Immature natural killer cell (primary cell): ENCODE measurements at places on chromosomes 2 and 18. TPM values are rescaled to one million over a fixed set of nuclear protein-coding genes. Genes with fewer than 3 reads are reported as not detected.

The IL36A gene
- not detected for polyA plus RNA-seq

The IKZF2 gene
- polyA plus RNA-seq, result 13.6 TPM

The CABYR gene
- not detected for polyA plus RNA-seq

The MAP3K19 gene
- not detected for polyA plus RNA-seq

The ZBTB7C gene
- not detected for polyA plus RNA-seq

The REG1A gene
- not detected for polyA plus RNA-seq

The CHRNG gene
- not detected for polyA plus RNA-seq

The FBXO48 gene
- polyA plus RNA-seq, result 0.28 TPM

The FSHR gene
- polyA plus RNA-seq, result not detected

The VIT gene
- not detected for polyA plus RNA-seq

The CREG2 gene
- not detected for polyA plus RNA-seq

The ST8SIA3 gene
- polyA plus RNA-seq, result not detected

The HJURP gene
- polyA plus RNA-seq, result 0.47 TPM

The LYPD1 gene
- polyA plus RNA-seq, result not detected

The LBX2 gene
- polyA plus RNA-seq, result not detected

The CRIM1 gene
- 1.9 TPM for polyA plus RNA-seq

The CLK1 gene
- 26.2 TPM for polyA plus RNA-seq

The SCN9A gene
- 0.78 TPM for polyA plus RNA-seq

The WNT10A gene
- 0.19 TPM for polyA plus RNA-seq

The KIAA2012 gene
- polyA plus RNA-seq, result not detected

The ERFE gene
- polyA plus RNA-seq, result 4.6 TPM

GRCh38 chr2:159146996-159147666, 139.4 kb downstream of the WDSUB1 start:
- H3K4me1 ChIP-seq, result peaks cover 52% of the 10 kb centered on the region
- DNase-seq, result no peak
- no peak overlapping the region for H3K4me3 ChIP-seq

DNA sequence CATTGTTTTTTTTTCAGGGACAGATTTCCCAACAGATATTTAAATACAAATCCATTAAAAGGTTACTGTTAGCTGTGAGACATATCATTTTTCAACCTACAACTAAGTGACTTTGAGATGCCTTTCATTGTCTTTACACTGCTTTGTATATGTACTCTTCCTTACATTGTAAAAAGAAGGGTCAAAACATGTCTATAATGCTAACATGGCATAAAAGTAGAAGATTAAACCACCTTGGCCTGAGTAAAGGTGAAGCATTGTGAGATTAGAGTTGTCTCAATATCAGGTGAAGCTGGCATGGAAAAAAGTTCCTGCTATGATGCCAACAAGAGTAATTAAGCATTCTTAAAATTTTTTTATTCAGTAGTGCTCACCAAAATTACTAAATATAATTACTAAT, 1508.5 kb upstream of the NXPH2 start:
- H3K27me3 ChIP-seq, result no peaks in the 10 kb centered on the region
- no peaks in the 10 kb centered on the region for H3K4me1 ChIP-seq
- H3K36me3 ChIP-seq, result no peaks in the 10 kb centered on the region

DNA sequence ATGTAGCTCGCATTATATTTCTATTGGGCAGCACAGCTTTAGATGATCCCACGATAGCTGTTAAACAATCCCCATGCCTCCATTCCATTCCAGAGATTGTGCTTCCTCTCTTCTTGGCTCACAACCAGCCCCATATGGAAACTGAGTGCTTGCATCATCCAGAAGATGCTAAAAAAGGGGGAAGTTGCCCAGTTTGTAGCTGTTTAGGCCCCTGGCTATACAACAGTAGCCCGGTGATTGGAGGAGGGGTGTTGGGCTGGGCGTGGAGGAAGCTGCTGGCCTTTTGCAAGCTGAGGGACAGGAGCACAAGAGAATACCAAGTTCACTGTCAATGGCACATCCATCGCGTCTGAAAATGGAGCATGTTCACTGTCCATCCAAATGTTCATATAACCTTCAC, 360.2 kb downstream of the ALK start:
- peaks cover 2% of the 10 kb centered on the region for H3K27me3 ChIP-seq
- H3K4me1 ChIP-seq, result no peaks in the 10 kb centered on the region
- no peak overlapping the region for H3K27ac ChIP-seq
- no peaks in the 10 kb centered on the region for H3K36me3 ChIP-seq
- no peak overlapping the region for H3K4me3 ChIP-seq

GRCh38 chr2:58543442-58543841, 302.3 kb upstream of the FANCL start:
- DNase-seq, result no peak
- no peaks in the 10 kb centered on the region for H3K27me3 ChIP-seq
- no peak overlapping the region for H3K27ac ChIP-seq
- H3K4me1 ChIP-seq, result no peaks in the 10 kb centered on the region
- H3K4me3 ChIP-seq, result no peak overlapping the region

DNA sequence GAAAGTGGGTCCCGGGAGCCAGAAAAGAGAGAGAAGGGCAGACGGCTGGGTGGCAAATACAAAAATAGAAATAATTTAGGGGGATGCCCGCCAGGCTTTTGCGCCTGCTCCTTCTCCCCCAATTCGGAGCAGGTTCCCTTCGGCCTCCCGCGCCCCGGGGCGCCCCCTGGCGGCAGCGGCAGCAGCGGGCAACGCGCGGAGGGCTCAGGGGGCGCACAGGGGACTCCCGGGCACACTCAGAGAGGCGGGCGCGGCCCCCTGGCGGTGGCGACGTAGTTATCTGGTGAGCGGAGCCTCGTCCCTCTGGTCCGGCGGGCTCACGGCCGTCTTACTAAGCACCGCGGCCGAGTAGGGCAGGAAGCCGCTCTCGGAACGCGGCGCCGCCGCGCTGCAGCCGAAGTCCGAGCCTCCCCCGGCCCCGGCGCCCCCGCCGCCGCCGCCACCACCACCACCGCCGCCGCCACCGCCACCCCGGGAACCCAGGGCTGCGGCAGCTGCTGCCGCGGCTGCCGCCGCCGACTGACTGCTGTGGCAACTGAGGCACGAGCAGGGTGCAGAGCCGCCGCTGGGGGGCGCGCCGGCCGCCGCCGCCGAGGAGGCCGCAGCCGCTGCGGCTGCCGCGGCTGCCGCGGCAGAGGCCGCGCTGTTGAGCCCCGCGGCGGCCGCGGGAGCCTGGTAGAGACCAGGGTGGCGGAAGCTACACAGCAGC, 3.8 kb downstream of the EVX2 start:
- peak overlapping the region; percentile 47 for H3K27ac ChIP-seq
- DNase-seq, result no peak
- peaks cover 84% of the 10 kb centered on the region for H3K27me3 ChIP-seq
- H3K4me1 ChIP-seq, result peaks cover 27% of the 10 kb centered on the region
- no peaks in the 10 kb centered on the region for H3K36me3 ChIP-seq
- peak overlapping the region; percentile 65 for H3K4me3 ChIP-seq

GRCh38 chr2:94725543-94725942, 145.7 kb upstream of the TEKT4 start:
- no peak overlapping the region for H3K27ac ChIP-seq
- no peaks in the 10 kb centered on the region for H3K4me1 ChIP-seq
- H3K27me3 ChIP-seq, result no peaks in the 10 kb centered on the region
- H3K36me3 ChIP-seq, result no peaks in the 10 kb centered on the region
- H3K4me3 ChIP-seq, result no peak overlapping the region

GRCh38 chr18:23380817-23381216, 72.3 kb upstream of the RIOK3 start:
- no peak overlapping the region for H3K4me3 ChIP-seq
- no peaks in the 10 kb centered on the region for H3K27me3 ChIP-seq
- H3K36me3 ChIP-seq, result peaks cover 31% of the 10 kb centered on the region

DNA sequence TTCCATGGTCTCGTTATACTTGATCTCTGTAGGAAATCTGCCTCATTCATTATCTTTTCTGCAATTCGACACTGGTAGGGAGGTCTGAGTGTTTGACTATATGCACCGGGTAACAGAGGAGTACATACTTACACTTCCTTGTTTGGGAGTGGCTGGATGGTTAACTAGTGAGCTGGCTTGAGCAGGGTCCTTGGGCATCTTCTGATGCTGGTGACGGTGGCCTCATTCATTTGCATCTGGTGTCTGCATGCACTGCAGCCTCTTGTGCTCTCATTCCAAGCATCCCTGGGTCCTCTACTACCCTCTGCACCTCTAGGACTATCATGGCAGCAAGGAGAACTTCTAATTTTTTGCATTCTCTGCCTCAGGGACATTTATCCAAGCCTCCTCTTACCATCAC, 100.0 kb upstream of the TCF4 start:
- H3K4me3 ChIP-seq, result no peak overlapping the region
- no peak overlapping the region for H3K27ac ChIP-seq
- no peaks in the 10 kb centered on the region for H3K4me1 ChIP-seq
- no peak for DNase-seq
- H3K36me3 ChIP-seq, result no peaks in the 10 kb centered on the region

GRCh38 chr2:26401739-26402541, at the start of gene DRC1:
DRC1 (plus strand) TSS chr2:26401920; CDS start chr2:26401990, 70 bp downstream.
- peaks cover 2% of the 10 kb centered on the region for H3K27me3 ChIP-seq
- peak; percentile 15 for DNase-seq
- no peak within 1 kb of the TSS for H3K4me3 ChIP-seq
- no peaks in the 10 kb centered on the region for H3K36me3 ChIP-seq
- H3K27ac ChIP-seq, result no peak within 1 kb of the TSS

GRCh38 chr2:236643480-236643879, 73.9 kb downstream of the ACKR3 start:
- peaks cover 12% of the 10 kb centered on the region for H3K27me3 ChIP-seq
- no peaks in the 10 kb centered on the region for H3K4me1 ChIP-seq
- H3K27ac ChIP-seq, result no peak overlapping the region

GRCh38 chr2:240579771-240580614, 6.5 kb upstream of the CAPN10 start:
- H3K27ac ChIP-seq, result peak overlapping the region; percentile 77
- DNase-seq, result no peak
- H3K36me3 ChIP-seq, result peaks cover 3% of the 10 kb centered on the region

DNA sequence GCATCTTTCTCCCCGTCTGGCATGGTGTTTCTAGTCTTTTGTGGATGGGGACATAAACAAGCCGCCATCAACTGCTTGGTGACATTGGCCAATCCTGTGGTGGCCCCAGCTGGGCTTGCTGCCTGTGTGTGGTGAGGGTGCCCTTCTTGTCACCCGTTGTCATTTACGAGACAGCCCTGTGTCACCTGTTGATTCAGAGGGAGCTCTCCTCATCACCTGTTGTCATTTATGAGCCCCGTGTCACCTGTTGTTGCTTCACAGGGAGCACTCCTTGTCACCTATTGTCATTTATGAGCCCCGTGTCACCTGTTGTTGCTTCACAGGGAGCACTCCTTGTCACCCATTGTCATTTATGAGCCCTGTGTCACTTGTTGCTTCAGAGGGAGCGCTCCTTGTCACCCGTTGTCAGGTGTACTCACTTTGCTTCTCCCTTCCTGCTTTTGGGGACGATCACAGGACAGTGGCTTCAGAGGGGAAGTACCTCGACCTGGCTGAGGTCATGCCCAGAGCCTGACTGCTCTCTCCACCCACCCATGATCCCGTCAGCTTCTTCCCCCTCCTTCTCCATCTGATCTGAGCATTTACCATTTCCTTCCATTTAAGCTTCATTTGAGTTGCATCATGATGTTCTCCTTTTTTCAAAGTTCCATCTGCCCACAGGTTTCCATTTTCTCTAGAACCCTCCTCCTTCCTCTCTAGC, 29.1 kb downstream of the HPCAL1 start:
- peak overlapping the region; percentile 88 for H3K4me3 ChIP-seq
- peak overlapping the region; percentile 90 for H3K27ac ChIP-seq
- H3K27me3 ChIP-seq, result peaks cover 3% of the 10 kb centered on the region
- H3K4me1 ChIP-seq, result peaks cover 66% of the 10 kb centered on the region
- peak; percentile 36 for DNase-seq
- H3K36me3 ChIP-seq, result peaks cover 4% of the 10 kb centered on the region

- no peaks in the 10 kb centered on the region for H3K36me3 ChIP-seq
- H3K27me3 ChIP-seq, result no peaks in the 10 kb centered on the region
- H3K27ac ChIP-seq, result no peak overlapping the region
- H3K4me3 ChIP-seq, result no peak overlapping the region
Measured at GRCh38 chr2:30213907-30214463, 17.3 kb upstream of the LBH start.

DNA sequence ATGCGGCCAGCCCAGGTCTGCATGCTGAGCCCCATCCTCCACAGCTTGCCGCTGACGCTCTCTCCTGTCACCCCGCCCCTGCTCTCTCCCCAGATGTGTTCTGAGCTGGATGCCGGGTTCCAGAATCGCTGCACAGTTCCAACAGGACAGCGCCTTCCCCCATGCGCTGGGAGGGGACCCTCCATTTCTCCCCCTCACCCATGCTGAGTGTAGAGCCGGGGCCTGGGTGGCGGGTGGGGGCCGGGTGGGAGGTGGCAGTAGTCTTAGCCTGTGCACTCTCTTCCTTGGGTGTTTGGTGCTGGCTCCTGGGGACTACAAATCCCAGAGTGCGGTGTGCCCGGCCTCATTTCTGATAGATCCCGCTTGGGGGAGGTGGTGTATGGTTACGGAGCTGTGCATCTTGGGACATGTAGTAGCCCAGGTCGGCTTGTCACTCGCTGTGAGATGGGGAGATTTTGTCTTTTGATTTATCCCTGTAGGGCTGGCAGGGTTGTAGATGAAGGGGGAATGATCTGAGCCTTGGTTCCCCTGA, 6.8 kb downstream of the DNAJB2 start:
- H3K27ac ChIP-seq, result no peak overlapping the region
- peaks cover 16% of the 10 kb centered on the region for H3K4me1 ChIP-seq
- H3K4me3 ChIP-seq, result no peak overlapping the region
- peaks cover 2% of the 10 kb centered on the region for H3K27me3 ChIP-seq
- H3K36me3 ChIP-seq, result peaks cover 3% of the 10 kb centered on the region

DNA sequence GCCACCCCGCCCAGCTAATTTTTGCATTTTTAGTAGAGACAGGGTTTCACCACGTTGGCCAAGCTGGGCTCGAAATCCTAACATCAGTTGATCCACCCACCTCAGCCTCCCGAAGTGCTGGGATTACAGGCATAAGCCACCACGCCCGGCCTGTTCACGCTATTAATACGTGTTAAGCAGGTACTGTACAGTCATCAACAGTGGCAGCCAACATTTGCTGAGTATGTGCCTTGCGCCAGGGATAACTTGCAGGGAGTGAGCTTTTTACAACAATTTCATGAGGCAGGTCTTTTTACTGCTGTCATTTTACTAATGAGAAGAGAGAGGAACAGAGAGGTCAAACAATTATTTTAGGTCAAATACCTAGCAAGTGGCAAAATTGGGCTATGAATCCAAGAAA, 115.2 kb downstream of the AP1S3 start:
- no peak overlapping the region for H3K27ac ChIP-seq
- no peak for DNase-seq

DNA sequence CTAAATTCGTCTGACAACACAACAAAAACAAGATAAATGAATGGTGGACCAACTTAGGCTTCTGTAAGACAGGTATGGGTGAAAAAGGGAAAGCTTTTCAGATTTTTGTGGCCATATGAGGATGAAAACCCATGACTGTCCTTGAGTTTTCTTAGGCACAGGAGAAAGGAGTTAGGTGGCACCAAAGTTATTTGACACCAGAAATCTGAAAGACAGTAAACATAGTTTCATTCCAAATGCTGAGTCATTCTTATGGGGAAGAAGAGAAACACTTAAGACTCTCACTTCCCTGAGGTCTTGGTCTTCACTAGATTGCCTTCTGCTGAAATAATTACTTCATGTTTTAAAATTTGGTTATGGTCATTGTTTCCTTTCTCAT, 5.2 kb upstream of the GPD2 start:
- H3K4me3 ChIP-seq, result no peak overlapping the region
- DNase-seq, result no peak
- H3K36me3 ChIP-seq, result no peaks in the 10 kb centered on the region
